ENCODE measurements at places on chromosomes 1 and 21.

DNA sequence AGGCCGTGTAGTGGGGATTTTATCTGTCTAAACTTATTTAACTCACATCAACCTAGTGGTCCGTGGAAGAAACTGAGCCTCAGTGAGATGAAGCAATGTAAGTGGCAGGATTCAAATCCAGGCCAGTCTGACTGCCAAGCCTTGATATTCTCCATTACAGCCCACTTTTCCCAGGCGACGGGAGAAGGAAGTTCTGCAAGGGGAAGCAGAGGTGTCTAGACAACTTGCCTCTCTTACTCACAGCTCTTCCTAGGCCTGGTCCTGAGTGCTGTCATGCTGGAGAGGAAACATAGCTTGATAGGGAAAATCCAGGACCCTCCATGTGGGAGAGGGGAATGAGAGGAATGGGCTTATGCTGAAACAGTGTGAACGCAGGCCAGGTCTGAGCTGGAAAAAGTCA, 9.1 kb downstream of the CTSE start:
- DNase-seq, result no peak

DNA sequence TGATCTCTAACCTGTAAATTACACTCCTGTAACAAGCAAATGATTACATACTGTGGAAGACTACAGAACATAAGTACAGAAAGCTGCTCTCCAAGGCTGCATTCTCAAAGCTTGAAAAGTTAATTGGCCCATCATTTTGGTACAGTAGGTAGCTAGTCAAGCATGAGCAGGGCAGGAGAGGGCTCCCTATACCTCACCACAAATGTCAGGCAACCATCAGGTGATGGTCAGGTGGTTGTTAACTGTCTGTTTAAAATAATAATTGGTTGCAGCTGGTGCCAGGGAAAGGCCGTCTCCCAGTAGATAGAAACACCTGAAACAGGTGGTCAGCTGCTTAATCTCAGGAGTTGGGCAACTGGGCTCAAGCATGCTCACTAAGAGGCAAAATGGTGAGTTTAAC, 13.1 kb upstream of the SLC1A7 start:
- DNase-seq, result no peak

GRCh38 chr1:156148216-156148615, 5.2 kb upstream of the SEMA4A start:
- no peak for DNase-seq

DNA sequence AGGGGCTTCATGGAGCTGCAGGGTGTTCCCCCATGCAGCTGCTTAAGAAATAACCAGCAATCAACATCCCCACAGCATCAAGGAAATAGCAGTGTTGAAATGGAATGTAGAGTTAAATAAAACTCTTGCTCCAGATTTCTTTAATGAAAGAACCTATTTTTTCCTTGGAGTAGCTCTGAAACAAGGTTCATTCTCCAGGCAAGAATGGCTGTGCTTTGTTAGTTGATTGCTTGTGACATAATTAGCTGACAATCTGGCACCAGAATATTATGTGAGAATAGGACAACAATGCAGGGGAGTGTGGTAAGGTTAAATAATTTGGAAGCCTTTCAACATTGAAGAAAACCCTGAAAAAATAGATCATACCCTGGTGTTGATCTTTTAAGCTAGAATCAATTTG, 254.2 kb upstream of the RRP15 start:
- no peak for DNase-seq

GRCh38 chr1:87170931-87171598, 157.6 kb upstream of the LMO4 start:
- no peak for DNase-seq

DNA sequence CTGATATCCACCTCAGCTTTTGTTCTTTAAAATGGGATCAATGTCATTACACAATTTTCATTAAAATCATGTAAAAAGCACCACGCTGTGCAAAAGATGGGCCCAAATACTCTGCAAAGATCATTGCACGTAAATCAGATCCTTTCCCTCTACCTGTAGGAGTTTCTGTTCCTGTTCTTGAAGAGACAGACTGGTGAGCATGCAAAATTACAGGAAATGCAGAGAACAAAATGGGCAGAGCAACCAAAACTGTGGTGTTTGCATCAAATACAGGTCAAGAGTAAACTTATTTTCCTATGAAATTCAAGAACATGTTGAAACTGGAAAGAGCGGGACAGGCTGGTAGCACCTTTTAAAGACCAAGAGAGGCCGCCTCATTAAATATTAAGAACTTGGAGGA, 294.9 kb upstream of the ADGRL2 start:
- DNase-seq, result no peak

DNA sequence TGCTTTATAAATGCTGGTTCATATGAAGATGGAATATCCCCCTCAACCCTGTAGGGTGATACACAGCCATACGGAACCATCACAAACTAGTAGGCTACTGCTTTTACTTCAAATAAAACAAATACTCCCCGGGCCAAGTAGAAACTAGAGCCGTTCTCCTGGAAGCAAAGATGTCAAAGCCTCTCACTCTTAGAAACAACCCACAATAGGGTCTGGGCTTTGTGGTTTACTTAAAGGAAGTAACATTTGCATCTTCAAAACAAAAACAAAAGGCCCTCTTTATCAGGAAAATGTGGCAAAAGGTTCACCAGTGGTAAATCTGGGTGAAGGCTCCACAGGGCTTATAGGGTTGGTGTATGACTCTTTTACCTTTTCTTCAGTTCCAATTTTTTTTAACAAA, 49.8 kb downstream of the HLCS start:
- DNase-seq, result no peak

GRCh38 chr1:204255966-204256365, 42.2 kb upstream of the GOLT1A start:
- DNase-seq, result no peak

DNA sequence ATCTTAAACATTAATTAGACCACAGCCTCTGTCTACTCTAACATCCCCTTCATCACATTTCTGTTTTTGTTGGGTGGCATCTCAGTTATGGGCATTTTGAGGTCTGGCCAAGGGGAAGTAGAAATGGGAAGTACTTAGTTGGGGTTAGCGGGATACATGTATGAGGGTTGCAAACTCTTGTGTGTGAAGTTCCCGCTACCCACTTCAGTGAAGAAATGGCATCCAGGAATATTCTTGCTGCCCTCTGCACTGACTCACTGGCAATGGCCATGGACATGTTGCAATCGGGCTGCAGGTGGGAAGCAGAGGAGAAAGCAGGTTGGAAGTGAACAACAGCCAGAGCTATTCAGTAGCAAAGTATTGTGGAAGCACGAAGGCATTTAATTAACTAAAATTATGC, 7.4 kb downstream of the CD48 start:
- DNase-seq, result no peak

DNA sequence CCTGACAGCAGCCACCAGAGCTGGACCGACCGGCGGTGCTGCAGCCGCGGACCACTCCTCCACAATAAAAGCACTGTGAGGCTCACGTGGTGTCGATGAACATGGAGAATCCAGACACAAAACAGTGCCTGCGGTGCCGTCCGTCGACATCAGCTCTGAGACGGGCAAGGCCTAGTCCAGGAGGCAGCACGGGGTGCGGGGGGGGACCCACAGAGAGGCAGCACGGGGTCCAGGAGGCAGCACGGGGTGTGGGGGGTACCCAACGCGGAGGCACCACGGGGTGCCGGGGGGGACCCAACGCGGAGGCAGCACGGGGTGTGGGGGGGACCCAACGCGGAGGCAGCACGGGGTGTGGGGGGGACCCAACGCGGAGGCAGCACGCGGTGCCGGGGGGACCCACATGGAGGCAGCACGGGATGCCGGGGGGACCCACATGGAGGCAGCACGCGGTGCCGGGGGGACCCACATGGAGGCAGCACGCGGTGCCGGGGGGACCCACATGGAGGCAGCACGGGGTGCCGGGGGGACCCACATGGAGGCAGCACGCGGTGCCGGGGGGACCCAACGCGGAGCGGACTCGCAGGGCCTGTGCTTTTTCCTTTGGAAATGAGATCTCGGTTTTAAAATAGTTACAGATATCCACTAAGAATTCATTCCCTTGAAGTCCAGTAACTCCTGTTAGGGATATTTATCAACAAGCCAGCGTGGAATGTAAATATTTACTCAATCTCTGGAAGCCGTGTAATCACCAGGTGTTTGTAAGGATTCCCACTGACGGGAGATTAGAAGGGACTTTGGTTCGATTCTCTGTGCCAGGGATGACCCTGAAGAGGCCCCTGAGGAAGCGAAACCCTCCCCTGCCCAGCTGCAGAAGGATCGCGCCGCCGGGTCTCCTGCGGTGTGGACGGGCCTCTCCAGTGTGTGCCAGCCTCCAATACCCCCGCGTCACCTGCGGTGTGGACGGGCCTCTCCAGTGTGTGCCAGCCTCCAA, 52.1 kb downstream of the COL6A1 start:
- no peak for DNase-seq

GRCh38 chr1:117060441-117061317, 553 bp downstream of the TTF2 start:
- no peak for DNase-seq

DNA sequence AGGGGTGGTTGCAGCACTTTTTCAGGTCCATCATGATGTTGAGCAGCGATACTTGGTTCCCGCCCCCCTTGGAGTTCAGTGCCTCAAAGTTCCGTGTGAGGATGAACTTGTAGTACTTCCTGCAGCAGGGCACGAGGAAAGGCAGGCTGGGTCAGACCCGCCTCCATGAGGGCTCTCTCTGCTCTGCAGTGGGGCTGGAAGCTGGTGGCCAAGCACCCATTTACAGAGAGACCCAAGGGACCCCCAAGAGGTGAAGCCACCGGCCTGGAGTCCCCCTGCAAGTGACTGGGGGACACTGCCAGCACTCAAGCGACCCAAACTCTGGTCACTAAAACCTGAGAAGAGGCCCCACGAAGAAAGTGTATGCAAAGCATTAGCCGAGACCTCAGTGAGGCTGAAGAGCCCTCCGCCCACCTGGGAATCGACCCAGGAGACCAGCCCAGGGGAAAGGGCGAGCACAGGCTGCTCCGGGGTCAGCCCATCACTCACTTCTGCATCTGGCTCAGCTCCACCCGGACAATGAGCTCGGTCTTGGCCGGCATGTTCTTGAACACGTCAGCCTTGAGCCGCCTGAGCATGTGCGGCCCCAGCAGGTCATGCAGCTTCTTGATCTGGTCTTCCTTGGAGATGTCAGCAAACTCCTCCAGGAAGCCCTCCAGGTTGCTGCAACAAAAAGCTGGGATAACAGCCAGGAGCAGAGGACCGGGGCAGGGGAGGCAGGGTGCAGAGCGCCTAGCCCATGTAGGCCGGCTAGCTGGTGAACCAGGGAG, 45.2 kb downstream of the CHD5 start:
- no peak for DNase-seq

DNA sequence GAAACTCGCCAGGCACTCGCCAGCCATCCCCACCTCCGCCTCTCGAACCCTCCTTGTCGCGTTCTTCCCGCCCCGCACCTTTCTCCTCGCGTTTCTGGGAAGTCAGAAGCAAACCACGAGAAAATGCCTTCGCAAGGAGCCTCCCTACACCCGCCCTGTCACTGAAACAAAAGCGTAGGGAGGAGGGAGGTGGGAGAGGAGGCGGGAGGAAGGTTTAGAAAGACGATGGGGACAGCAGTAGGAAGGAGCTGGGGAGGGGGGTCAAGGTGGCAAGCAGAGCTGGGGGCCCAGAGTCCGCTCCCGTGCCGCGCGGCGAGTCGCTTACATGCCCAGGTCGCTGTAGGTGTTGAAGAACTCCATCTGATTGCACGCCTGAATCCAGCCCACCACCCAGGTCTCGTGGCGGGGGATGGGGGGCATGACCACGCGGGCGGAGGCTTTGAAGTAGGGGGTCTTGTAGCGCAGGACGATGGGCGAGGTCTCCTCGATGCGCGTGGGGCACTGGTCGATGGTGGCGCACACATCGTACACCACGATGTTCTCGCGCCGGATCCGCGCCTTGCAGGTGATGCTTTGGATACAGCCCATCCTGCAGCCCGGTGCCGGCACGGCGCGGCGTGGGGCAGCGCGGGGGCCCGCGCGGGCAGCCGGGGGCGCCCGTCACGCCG, 1.0 kb downstream of the FAM78B start:
- no peak for DNase-seq

DNA sequence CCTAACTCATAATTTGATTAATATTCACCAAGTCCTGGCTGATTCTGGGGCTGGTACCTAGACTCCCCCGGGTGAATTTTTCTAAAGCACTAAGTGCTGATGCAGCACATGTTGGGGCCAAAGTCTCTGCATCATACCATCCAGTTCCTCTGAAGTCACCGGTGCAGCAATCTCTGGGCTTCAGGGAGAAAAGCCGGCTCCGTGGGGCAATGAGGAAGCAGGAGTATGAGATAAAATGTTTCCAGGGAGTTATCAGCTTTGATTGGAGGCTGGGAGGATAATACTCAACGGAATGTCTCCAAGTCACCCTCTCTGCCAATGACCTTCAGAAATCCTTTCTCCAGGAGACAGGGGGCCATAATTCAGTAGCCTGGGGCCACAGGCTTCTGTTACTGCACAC, 1.2 kb downstream of the FCAMR start:
- DNase-seq, result no peak

DNA sequence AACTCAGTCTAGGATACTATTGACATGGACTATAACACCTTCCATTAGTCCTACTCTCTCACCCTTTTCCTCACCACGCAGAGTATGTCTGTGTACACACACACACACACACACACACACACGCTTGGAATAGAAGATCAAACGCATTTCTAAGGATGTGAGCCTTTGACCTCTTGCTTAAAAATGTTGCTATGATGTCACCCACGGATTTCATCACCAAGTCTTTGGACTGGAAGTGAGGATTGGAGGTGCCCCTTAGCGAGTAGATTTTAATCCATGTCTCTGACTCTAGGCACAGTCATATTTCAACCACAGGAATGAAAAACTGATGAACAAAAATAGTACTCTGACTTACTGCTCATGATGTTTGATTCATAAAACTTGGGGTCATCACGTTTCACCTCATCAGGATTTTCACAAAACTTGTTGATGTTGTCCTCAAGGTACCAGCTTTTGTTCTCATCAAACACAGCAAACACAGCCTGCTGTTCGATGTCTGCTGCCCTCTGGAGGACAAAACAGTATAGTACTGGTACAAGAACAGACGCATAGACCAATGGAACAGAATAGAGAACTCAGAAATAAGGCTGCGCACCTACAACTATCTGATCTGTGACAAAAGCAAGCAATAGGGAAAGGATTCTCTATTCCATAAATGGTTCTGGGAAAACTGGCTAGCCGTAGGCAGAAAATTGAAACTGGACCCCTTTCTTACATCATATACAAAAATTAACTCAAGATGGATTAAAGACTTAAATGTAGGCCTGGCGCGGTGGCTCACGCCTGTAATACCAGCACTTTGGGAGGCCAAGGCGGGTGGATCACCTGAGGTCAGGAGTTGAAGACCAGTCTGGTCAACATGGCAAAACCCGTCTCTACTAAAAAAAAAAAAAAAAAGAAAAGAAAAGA, 39.9 kb downstream of the F5 start:
- peak; percentile 10 for DNase-seq

DNA sequence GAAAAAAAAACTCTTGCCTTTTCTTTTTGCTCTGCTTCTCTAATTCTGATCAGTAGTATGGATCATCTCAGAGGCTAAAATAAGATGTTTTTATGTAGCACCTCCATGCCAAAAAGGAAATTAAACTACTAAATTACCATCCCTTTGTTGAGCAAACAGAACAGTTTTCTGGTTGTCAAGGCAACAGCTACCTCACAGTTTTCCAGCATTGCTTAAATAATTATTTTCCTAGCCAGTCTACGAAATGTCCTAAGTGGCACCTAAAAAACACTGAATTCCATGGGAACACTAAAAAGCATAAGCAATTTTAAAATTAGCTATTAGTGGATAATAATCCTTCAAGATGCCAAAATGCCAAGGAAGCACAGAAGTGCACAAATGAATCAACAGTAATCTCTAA, 61.7 kb downstream of the ARID4B start:
- no peak for DNase-seq
